ENCODE measurements at places on chromosomes 16 and 17.

DNA sequence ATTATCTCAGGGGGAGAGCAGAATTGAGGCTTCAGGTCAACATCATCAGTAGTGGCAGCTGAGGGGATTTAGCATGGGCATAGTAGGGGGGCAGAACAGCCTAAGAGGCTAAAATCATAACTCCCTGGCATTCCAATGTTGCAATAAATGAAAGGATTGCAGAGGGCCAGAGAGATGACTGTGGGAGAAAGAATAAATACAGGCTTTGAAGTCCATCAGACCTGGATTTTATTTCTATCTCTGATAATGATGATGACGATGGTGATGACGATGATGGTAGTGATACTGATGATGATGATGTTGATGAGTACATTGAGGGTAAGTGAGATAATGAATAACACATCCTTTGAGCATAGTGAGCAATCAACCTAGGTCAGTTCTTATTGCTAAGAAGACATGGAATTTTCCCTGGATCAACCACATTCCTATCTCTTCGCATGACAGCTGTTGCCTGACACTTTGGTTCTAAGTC, 107.4 kb upstream of the CDH11 start:
- DNase-seq: no peak

DNA sequence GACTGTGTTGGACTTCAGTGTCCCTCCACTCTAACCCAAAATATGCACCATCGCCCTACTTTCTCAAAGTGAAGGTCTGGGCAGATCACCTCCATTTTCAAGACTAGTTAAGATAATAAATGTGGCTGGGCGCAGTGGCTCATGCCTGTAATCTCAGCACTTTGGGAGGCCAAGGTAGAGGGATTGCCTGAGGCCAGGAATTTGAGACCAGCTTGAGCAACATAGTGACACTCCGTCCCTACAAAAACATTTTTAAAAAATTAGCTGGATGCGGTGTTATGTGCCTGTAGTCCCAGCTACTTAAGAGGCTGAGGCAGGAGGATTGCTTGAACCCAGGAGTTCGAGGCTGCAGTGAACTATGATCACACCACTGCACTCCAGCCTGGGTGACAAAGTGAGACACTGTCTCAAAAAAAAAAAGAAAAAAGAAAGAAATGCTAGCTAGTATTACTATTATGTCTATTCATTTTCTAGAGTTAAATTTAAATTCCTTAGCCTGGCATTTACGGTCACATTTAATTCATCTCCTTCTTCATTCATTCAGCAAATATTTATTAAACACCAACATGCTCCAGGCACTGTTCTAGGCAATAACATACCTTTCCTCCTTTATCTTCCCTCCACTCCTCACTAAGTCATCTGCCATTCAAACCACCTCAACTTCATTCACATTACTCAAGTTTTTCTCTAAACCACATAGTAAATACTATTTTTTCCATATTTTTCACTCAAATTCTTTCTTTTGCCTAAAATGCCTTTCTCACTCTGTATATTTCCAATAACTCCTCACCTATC, 96.1 kb upstream of the XYLT1 start:
- DNase-seq: no peak

DNA sequence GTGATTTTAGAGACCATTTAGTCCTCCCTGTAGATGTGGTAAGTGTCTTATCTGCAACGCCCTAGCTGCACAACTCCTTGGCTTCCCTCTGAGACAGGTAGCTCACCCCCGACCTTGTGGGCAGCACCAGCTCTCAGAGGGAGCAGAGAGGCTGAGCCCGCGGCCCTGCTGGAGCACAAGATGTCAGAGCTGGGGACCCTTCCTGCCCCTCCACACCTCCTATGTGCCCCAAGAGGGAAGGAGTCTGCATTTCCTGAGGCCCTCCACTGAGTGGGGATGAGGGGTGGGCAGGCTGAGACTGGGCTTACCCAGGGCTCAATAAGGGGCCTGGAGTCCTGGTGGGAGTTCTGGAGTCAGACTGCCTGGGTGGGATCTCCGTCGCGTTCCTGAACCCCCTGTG, 12.2 kb upstream of the ADGRG1 start:
- DNase-seq: no peak

DNA sequence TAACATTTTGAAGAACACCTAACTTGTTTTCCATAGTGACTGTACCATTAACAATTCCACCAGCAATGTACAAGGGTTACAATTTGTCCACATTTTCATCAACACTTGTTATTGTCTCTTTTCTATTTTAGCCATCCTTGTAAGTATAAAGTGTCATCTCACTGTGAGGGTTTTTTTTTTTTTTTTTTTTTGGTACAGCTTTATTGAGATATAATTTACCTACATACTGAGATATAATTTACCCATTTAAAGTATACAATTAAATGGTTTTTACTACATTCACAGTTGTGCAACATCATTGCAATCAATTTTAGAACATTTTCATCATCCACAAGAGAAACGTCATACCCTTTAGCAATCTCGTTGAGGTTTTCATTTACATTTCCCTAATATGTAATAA, 17.9 kb upstream of the TMIGD1 start:
- DNase-seq: no peak

GRCh38 chr17:9932491-9932890, 27.4 kb upstream of the RCVRN start:
- no peak for DNase-seq

DNA sequence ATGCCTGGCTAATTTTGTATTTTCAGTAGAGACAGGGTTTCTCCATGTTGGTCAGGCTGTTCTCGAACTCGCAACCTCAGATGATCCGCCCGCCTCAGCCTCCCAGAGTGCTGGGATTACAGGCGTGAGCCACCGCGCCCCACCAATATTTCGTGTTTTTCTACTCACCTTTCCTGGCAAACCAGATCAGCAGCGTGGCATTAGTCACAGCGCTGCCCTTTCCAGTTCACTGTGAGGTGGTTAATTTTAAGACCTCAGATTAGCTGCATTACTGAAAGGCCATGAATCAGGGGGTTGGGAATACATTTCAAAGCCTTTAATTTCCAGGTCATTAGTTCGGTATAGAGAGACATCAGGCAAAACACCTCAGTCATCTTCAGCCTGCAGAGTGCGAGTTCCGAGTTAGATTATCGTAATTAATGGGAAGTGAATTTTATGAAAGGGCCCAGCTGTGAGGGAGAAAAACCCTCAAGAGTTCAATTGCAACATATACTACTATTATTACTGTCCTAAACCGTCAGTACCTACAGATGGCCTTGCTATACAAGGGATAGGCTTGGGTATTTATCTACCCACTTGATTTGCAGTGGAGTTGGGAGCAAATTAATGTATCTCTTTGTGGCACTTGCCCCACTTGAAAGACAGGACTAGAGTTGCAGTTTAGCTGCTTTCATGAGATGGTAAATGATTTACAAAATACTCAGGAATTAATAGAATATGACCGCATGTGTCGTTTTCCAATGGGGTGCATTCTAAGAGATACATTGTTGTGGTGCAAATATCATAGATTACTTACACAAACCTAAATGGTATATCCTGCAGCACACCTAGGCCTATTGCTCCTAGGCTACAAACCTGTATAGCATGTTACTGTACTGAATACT, 2.1 kb upstream of the USP32 start:
- no peak for DNase-seq

GRCh38 chr16:56669005-56669839, at the start of gene MT1H:
MT1H (plus strand) TSS chr16:56669814; CDS start chr16:56669885, 71 bp downstream.
- no peak for DNase-seq

- no peak for DNase-seq
These were observed 1.1 kb downstream of the SLC16A3 start for GRCh38 chr17:82229698-82230608.

DNA sequence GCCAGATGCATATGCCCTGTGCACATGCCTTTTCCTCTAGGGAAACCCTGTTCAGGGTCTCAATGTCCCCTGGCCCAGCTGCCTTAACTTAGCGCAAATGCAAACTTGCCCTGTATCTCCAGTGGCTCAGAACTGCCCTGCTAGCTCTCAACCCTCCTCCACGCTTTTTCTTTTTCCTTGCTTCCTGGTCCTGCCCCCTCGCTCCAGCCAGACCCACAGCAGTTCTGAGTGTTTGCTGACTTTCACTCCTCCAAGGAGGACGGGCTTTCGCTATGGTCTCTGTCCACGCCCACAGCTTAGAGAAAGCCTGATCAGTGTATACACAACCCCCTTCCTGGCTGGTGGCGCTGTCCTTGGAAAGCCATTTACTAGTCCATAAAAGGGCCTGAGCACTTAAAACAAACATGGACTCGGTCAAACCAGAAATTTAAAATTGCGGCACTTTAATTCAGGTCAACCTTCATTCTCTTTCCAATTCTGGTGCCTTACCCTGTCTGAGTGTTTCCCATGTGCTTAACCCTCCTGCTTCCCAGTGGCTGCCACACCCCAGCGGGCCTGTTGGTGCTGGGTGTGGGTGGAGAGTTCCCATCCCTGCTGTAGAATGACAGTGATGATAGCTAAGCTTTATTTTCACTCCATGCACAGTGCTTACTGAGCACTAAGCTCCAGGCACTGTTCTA, 15.6 kb upstream of the TMEM98 start:
- DNase-seq: no peak

DNA sequence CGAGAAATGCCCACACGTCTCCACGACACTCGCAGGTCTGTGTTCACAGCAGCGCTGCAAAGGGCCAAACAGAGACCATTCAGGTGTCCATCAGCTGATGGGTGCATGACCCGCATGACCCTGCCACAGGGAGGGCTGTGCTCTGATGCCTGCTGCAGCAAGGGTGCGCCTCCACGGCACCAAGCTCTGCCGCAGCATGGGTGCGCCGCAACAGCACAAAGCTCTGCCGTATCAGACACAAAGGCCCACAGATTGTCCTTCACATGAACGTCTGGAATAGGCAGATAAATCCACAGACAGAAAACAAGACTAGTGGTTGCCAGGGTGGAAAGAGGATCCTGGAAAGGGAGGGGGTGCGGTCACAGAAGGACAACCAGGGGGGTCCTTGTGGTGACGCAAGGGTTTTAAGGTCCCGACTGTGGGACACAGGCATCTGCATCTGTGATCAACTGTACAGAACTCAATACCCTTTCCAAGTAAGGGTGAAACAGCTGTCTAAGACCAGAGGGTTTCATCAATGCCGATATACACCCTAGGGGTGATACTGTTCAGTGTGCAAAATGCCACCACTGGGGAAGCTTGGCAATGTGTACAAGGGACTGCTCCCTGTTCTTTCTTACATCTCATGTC, 121.0 kb downstream of the ANKRD11 start:
- DNase-seq: no peak

DNA sequence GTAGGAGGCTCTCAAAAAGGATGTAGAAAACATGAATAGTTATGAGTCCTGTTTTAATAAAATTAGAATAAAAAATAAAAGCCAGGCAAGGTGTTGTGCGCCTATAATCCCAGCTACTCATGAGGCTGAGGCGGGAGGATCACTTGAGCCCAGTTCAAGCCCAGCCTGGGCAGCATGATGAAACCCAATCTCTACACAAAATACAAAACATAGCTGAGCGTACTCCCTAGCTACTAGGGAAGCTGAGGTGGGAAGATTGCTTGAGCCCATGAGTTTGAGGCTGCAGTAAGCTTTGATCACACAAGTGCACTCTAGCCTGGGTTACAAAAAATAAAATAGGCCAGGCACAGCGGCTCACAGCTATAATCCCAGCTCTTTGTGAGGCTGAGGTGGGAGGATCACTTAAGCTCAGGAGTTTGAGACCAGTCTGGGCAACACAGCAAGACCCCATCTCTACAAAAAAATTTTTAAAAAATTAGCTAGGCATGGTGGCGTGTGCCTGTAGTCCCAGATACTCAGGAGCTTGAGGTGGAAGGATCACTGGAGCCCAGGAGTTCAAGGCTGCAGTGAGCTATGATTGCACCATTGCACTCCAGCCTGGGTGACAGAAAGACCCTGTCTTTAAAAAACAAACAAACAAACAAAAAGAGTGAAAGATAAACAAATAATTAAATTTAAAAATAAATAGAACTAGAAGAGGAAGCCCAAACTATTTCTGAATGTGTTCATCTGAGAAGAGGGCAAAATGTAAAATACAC, 17.2 kb upstream of the PRM1 start:
- no peak for DNase-seq

GRCh38 chr16:66004699-66005098, 361.8 kb upstream of the CDH5 start:
- no peak for DNase-seq

DNA sequence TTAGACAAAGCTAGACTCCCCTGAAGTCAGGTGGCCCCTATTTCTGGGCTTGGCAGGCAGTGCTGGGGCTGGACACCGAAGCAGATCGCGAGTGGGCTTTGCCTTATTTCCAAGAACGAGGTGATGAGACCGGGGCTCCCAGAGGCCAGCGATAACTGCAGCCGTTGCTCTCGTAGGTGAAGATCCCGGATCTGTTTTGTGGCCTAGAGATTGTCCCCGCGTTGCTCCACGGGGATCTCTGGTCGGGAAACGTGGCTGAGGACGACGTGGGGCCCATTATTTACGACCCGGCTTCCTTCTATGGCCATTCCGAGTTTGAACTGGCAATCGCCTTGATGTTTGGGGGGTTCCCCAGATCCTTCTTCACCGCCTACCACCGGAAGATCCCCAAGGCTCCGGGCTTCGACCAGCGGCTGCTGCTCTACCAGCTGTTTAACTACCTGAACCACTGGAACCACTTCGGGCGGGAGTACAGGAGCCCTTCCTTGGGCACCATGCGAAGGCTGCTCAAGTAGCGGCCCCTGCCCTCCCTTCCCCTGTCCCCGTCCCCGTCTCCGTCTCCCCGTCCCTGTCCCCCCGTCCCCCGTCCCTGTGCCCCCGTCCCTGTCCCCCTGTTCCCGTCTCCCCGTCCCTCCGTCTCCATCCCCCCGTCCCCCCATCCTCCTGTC, 1.5 kb upstream of the TBCD start:
- DNase-seq: no peak

- DNase-seq: no peak
These were observed 11.3 kb upstream of the LDHD start for GRCh38 chr16:75127713-75128415.

DNA sequence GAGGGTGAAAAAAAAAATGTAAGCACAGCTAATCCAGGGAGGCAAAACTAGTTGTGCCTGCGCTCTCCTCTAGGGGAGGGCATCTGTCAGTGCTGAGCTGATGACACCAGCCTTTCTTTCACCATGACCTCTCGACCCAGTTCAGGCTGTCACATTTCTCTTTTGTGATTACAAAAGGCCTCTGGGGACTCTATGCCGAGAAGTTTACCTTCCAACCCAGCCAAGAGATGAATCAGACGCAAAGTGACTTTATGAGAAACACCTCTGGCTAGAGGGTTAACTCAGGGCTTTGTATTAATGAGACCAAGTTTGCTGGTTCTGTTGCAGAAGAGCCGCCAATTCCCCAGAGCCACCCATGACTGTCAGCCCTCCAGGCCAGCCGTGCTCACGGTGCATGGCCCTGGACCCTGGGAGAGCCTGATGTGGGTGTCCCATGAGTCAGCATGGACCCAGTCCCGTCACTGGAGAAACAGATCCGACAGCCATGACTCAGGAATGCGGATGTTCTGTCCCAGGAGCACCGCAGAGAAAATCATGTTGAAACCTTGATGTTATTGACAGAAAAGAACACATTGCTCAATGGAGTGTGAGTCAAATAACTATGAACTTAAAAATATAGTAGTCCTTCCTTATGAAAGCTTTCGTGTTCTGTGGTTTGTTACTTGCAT, 437.2 kb downstream of the HS3ST3B1 start:
- no peak for DNase-seq

Data from activated naive CD8-positive, alpha-beta T cell treated with anti-CD3 and anti-CD28 coated beads, Interleukin-2, amount 50 U/mL, for 16 hours (primary cell).